ENCODE measurements at places on chromosomes 16 and 17.

DNA sequence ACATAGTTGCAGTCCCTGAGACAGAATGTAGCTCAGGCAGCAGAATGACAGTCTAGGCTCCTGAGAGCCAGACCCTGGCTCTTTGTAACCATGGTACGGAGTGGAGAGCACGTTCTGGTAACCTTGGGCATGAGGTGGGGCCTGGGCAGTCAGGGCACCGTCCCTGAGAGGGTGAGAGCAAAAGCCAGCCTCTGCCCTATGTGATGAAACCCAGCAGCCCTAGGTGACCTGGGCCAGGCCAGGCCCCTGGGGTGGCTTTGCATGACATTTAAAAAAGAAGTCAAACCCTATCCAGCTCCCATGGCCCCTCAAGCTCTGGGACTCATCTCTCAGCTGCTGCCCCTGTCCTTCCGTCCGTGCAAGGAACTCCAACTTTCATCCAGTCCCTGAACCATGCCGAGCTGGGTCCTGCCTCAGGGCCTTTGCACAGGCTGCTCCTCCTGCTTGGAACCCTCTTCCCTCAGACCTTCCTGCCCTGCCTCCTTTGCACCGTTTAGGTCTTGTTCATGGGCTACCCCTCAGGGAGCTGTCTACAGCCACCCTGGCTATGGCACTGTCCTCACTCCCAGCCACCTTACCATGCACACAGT is 188.6 kb downstream of the NTN1 start:
- no peak for DNase-seq

GRCh38 chr16:54467398-54467797 is 180.8 kb upstream of the IRX3 start:
- no peak for DNase-seq

- DNase-seq: no peak
Observed at GRCh38 chr17:56710986-56711385, 117.5 kb downstream of the NOG start.

DNA sequence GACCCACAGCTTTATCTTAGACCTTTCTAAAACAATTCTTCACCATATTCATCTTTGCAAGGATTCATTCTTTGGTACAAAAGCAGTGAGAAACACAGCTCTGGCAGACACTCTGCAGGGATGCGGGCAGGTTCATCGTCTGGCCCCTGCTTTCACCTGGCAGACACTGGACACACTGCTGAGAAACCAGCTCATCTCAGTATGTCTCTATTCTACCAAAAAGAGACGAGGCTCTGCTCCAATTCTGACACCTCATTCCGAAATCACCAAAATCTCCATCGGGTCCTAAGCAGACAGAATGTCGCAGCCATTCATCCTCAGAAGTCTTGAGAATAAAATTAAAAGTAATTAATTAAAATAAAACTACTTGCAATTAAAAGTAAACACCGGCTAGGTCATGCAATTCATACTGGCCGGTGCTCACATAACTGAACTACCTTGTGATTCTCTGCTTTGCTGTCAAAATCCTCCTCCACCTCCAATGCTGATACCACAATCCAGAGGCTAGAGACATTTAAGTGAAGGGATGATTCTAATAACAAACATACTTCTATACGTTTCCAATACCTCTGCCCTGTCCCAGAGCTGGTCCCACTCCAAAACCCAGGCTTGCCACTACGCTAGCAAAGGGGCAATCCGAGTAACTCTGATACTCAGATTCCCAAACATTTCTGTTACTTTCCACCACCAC is 1.3 kb downstream of the RNF157 start:
- DNase-seq: no peak

GRCh38 chr16:77585379-77586251 is 136.7 kb upstream of the NUDT7 start:
- DNase-seq: no peak

Data from substantia nigra (tissue), 51 donors.